ENCODE measurements at places on chromosomes 6 and 20.

GRCh38 chr6:70686548-70687133 is 19.0 kb downstream of the SMAP1 start:
- DNase-seq, result no peak

- no peak for DNase-seq
These were observed 38.5 kb downstream of the SOD2 start for GRCh38 chr6:159654483-159655098.

GRCh38 chr20:40462566-40462965 is 226.5 kb downstream of the MAFB start:
- no peak for DNase-seq

DNA sequence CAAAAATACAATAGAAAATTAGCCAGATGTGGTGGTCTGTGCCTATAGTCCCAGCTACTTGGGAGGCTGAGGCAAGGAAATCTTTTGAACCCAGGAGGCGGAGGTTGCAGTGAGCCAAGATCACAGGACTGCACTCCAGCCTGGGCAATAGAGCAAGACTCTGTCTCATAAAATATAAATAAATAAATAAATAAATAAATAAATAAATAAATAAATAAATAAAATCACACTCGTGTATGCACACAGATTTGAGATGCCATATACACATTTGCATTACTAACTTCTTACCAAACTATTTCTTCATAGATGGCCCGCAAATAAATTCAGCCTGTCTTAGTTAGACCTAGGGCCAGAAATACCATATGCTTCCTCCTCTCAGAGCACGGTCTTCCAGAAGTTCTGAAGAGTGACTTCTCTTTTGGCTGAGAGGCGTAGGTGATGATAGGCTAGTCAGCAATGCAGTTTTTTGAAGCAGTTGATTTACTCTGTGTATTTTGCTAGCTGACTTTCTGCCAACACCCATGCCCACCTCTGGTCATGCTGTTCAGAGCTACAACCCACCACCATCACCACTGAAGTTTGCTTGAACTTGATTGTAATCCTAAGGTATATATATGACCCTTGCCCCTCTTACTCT is 150.1 kb downstream of the SASH1 start:
- no peak for DNase-seq
